ENCODE measurements at places on chromosomes 1 and 21.

- no peak for DNase-seq
These were observed 33.5 kb upstream of the HHAT start for GRCh38 chr1:210294999-210295745.

GRCh38 chr1:247362153-247362552 is 30.5 kb upstream of the ZNF496 start:
- no peak for DNase-seq

GRCh38 chr1:45490121-45490625 is 790 bp downstream of the TESK2 start:
- no peak for DNase-seq

- DNase-seq = no peak
These were observed 16.6 kb downstream of the SAMD11 start for GRCh38 chr1:940107-941014.

- DNase-seq = no peak
These were observed 80.3 kb upstream of the DPH5 start for GRCh38 chr1:101105877-101106276.

DNA sequence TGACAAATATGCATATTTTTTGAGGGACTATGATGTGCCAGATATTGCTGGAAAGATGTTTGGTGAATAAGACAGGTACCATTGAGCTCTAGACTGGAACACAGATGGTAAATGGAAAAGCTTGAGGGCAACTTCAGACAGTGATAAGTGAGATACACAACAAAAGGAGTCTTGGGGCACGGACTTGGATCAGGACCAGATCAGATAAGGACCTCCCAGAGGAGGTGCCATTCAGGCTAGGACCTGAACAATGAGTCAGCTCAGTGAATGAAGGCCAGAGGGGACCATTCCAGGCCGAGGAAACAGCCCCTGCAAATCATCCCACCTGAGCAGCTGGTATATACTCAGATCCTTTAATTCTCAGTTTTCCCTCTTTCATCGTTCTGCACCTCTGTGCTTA is 1.8 kb upstream of the KCNJ15 start:
- DNase-seq = no peak

GRCh38 chr1:41805771-41806471 is 112.8 kb downstream of the HIVEP3 start:
- no peak for DNase-seq

- DNase-seq = no peak
These were observed 12.1 kb downstream of the SAMD11 start for GRCh38 chr1:935751-936231.

DNA sequence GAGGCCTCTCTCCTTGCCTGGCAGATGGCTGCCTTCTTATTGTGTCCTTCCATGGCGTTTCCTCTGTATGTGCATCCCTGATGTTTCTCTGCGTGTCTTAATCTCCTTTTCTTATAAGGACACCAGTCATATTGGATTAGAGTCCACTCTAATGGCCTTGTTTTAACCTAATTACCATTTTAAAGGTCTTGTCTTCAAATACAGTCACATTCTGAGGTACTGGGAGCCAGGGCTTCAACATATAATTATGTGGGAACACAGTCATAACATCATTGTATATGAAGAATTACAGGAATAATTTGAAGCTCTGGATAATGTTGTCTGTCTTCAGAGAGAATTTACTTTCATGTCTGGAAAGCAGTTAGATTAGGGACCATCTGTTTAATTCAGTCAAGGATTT is 56.4 kb upstream of the PTGFR start:
- DNase-seq = no peak

- no peak for DNase-seq
These were observed 30.6 kb downstream of the WLS start for GRCh38 chr1:68201546-68202238.

- no peak for DNase-seq
These were observed 159.3 kb downstream of the TTLL7 start for GRCh38 chr1:83839566-83840173.

DNA sequence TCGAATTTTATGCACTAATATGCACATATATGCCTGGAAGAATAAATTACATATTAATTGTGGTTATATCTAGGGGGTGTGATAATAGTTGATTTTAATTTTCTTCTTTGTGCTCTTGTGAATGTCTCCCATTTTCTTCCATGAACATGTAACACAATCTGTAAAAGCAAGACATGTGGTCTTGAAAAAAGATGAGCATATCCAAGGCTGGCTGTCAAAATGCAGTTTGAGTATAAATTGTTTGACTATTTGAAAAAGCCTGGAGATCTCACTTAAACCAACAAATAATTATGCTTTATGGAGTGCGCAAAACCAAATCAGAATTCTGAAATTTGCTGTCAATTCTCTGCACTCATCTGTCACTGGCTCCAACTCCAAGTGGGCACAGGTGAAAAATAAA is 143.9 kb downstream of the HMGB4 start:
- no peak for DNase-seq

DNA sequence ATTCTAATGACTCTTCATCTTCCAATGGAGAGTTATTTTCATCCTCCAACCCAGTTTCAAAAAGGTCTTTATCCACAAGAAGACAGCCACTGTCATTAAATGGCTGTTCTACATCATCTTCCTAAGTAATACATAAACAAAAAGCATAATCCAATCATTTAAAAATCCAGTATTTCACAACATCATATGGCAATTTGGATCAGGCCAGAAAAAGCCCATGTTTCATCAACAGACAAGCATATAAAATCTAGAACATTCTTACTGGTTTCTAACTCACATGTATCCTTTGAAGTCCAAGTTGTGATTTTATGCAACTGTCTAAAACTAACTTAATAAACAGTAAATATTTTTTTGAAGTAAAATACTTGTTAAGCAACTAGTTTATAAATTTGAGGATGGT is 6.6 kb downstream of the CLSPN start:
- DNase-seq = no peak

DNA sequence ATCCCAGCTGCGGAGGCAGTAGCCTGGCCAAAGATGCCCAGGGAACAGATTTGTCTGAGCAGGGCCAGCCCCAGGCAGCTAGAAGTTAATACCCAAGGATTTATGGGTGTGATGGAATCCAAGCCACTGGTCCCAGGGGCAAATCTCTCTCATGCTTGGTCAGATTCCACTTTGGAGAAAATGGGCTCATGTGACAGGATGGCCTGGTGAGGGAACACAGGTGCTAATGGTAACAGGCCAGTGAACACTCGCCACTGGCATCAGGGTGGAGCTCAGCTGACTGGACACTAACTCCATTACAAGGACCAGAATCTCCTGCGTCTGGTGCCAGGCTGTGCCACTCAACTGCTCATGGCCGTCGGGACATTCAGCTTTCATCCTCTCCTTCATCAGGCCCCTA is 12.0 kb downstream of the MDM4 start:
- no peak for DNase-seq

Data from dorsolateral prefrontal cortex (tissue), 122 donors.